ENCODE measurements at places on chromosomes 5 and 9.
A peak's percentile ranks its signal among the peaks of the same experiment; 100 is the strongest.

- no peak for DNase-seq
These were observed 601 bp upstream of the FAF2 start for GRCh38 chr5:176447591-176447977.

DNA sequence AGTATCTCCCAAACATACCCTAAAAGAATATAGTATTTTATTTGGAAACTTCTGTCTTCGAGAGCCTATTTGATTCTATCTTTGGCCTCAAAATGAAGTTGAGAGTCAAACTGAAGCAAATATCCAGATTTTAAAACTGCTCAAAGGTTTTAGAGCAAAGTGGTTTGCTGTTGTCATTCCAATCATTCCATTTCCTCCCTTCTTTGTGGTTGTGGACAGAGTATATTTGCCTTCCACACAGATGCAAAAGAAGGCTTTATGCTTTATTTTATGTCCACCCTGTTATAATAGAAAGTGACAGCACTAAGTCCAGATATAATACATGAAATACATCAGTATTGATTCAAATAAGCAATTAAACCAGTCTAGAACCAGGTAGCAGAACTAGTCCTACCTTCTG is 12.4 kb downstream of the GZMK start:
- DNase-seq: peak; percentile 3

DNA sequence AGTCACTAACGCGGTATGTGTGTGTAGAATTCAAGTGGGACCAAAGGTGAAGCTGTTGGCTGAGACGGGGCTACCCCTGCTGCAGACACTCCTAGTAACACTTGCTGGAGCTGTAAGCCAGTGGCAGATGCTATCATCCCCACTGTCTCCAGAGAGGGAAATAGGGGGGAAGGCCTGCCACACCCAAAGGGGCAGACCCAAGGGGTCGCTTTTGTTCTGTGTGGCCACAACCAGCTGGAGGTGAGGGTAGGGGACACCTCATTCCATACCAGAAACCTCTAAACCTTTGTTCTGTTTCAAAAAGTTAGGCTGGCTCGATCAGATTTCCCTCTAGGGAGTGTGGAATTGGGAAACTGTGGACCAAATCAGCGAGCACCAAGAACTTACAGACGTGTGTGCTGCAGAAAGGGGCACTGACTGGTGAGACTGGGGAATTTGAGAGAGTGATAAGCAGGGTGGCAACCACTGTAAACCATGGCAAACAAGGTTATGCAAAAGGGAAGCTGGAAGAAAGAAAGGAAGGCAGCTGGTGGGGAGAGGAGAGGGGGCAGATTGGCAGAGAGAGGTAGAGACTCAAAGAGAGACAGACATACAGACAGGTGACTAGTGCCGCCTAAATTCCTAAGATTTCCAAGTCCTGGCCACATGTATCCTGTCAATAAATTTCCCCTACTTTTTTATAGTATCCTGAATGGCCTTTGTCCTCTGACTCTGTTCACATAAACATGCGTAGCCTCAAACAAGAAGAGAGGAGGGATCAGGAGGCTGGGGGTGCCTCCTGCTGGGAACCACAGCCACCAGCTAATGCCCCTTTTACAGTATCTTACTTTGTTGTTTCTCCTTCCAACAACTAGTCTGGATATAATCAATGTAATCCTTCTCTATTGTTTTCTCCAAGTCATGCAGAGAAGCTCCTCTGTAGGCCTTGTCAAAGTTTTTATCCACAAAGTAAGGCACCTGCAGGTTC is 15.6 kb upstream of the SPATA24 start:
- DNase-seq: no peak

- DNase-seq: no peak
These were observed 2.1 kb upstream of the OR2V1 start for GRCh38 chr5:181133083-181133482.

GRCh38 chr5:102649731-102650130 is 105.4 kb upstream of the PAM start:
- DNase-seq: no peak

DNA sequence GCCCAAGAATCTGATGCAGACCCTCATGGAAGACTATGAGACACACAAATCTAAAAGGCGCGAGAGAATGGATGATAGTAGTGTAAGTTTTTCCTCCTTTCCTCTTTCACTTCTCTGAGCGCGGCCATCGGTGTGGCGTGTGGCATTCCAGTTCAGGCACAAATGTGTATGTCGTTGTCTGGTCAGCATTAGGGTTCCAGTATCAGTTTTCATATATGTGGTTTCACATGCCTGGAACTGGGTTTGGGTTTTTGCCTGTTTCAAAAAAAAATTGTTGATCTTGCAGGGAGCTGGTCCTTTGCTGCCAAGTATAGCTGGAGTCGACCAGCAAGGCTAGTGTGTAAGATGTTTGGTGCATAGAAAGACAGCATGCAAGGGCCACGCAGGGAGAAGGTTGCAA is 51.5 kb downstream of the C9orf152 start:
- DNase-seq: no peak

DNA sequence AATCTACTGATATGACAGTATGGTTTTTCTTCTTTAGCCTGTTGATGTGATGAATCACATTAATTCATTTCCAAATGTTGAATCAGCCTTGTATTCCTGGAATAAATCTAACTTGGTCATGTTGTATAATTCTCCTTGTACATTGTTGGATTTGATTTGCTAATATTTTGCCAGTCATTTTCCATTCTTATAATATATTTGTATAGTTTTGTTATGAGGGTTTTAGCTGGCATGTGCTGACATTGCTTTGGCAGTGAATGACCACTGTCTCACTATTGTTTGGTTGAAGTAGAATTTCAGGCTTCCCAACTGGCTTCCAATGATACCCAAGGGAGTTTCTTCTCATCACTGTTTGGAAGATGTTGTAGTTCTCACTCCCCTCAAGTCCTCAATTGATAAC is 983.0 kb upstream of the PTPRD start:
- peak; percentile 16 for DNase-seq

GRCh38 chr5:170821257-170821800 is 37.8 kb downstream of the GABRP start:
- DNase-seq: no peak

GRCh38 chr9:684054-684890 is 157.2 kb upstream of the DMRT1 start:
- DNase-seq: no peak

- DNase-seq: no peak
These were observed 285.7 kb upstream of the ADRA1B start for GRCh38 chr5:159630545-159630944.

DNA sequence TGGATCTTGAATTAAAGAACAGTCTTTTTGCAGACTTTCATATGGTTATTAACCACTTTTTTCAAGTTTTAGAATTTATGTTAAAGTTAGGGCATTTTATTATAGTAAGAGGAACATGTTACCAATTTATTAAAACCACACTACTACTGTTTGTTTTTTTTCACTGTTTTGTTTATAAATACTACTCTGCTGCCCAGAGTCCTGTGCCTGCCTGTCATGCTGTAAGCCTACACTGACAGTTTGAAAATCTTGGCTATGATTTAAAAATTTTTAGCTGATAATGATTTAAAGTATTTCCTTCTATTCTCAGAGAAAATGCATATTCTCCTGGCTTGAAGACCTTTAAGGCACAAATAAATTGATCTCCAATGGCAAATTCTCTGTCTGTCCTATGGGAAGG is 128.7 kb downstream of the RPS23 start:
- no peak for DNase-seq

DNA sequence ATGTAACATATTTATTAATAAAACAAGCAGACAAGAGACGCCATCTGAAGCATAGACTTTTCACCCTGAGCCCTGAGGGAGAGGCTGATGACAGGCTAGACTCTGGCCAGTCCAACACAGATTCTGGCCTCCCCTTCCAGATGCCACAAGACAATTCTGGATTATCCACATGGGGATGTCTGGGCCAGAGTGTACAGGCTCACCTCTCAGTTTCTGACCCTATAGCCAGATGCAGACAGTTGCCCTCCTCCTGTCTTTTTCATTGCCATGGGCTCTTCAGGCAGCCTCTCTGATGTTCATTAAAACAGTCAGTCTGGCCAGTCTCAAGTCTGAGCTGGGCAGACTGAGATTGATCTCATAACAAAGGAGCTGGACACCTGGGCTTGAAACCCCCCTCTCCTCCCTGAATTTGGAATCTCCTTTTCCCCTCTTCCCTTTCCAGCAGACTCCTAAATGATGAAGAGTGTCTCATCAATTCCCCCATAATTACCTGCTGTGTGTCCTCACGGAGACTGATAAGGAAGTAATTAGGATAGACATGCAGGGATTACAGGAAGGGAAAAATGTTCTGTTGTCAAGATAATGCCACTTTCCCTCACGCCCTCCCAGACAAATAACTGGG is 89.6 kb downstream of the ASTN2 start:
- no peak for DNase-seq

- no peak for DNase-seq
These were observed 28.6 kb downstream of the C9orf153 start for GRCh38 chr9:86230858-86231257.

GRCh38 chr5:64899838-64900237 is 131.1 kb downstream of the CWC27 start:
- DNase-seq: no peak

GRCh38 chr5:24643880-24644279 is 898 bp downstream of the CDH10 start:
- no peak for DNase-seq

DNA sequence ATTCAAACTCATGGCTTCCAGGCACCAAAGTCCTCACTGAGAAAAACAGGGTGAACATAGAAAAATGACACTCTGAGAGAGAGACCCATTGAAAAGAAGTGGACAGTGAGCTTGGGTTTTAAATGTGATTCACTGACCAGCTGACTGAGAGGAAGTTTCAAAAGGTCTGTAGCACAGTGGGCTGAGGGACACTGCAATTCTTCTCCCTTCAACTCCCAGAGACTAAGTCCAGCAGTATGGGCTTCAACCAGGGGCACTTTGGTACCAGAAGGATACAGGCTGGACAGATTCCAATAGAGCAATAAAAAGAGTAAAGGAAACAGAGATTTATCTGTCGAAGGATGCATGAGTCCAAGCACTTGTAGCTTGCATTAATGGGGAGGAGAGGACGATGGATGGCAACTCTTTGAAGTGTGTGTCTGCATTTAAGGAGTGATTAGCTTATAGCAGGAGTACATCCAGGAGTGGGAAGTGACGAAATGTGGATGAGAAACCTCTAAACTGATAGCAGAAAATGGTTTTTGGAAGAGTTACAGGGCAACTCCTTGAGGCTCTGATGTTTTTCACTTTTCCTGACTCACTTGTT is 117.0 kb upstream of the ANKRD55 start:
- peak; percentile 40 for DNase-seq

DNA sequence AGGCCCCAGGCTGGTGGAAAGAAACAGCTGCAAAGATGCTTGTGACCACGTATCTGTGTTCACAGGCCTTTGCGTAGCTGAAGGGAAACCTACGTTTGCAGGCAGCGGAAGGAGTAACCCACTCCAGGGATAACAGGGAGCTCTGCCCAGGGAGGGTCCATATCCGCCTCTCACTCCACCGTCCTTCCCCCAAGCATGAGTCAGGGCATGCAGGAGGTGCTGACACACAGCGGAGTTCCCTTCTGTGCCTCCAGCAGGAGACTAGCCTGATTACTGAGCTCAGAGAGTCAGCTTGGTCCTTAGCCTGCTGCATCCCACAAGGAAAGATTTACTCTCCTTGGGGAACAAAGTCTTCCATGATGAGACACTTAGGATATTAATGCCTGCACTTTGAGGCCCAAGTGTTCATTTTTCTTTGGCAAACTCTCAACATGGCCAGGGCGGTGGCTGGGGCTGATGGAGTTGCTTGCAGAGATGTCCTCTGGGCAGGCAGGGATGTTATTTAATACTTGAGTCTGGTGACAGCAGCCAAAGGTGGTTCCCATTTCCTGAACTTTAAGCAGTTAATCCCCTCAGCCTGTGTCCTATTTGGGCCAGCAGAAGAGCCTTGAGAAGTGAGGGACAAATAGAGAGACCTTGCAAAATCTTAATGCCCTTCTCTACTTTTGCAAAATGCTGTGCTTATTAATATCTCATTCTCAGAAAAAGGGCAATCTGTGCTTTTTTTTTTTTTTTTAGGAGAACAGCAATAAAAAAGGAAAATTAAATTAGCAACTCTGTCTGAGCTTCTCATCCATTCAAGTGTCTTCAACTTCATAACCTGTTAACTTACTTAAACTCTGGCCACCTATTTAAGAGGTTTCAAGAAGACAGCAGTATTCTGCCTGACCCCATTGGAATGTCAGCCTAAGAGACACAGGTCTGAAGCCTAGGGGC is 222.1 kb downstream of the HSPA4 start:
- no peak for DNase-seq

DNA sequence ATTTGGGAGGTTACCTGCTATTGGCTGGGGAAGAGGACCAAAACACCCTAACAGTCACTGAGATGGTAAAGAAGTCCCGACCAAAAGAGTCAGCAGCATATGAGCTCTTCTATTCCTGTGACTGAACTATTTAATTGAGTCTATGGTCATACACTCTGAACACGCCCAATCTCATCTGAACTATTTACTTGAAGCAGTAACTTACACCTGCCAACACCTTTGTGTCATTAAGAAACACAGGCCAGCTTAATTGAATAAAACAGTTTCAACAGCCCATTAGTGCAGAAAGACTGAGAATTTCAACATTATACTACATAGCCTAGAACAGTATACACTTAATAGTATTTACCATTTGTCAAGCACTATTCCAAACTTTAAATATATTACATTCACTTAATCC is 47.8 kb downstream of the NR6A1 start:
- no peak for DNase-seq

GRCh38 chr5:151900891-151901290 is 23.8 kb downstream of the GLRA1 start:
- no peak for DNase-seq

DNA sequence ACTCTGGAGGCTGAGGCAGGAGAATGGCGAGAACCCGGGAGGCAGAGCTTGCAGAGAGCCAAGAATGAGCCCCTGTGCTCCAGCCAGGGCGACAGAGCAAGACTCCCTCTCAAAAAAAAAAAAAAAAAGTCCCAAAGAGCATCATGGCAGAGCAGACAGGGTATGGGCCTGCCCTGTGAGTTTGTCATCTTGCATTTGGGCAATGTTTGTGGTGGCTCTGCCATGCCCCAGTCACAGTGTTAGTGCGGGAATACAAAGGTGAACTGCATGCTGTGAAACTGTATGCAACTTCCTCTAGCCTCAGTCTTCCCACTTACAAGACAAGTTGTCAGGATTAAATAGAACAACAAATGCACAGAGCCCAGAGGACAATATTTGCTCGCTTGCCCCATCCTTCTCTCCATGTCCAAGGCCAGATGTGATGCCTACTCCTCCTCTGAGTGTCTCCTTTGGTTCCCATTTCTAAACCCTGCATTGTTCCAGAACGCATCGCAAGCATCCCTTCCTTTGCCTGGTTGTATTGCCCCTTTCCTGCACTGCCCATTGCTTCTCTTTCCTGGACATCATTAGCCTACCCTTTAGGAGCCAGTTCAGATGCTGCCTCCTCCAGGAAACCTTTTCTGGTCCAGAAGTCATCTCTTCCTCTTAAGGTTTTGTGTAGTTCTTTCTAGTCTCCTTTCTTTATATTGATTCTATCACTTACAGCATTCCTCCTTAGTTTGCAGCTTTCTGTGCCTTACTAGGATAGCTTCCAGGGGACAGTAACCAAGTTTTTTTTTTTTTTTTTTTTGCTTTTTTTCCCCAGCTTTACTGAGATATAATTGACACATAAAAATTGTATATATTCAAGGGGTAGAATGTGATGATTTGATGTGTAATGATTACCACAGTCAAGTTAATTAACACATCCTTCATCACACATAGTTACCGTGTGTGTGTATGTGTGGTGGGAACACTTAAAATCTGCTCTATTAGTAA is 69.0 kb upstream of the TNFAIP8 start:
- no peak for DNase-seq

All from foreskin melanocyte (primary cell).